ENCODE measurements at places on chromosomes 7 and 10.

- no peak for DNase-seq
Measured at GRCh38 chr7:126727930-126728391, 524.8 kb downstream of the GRM8 start.

DNA sequence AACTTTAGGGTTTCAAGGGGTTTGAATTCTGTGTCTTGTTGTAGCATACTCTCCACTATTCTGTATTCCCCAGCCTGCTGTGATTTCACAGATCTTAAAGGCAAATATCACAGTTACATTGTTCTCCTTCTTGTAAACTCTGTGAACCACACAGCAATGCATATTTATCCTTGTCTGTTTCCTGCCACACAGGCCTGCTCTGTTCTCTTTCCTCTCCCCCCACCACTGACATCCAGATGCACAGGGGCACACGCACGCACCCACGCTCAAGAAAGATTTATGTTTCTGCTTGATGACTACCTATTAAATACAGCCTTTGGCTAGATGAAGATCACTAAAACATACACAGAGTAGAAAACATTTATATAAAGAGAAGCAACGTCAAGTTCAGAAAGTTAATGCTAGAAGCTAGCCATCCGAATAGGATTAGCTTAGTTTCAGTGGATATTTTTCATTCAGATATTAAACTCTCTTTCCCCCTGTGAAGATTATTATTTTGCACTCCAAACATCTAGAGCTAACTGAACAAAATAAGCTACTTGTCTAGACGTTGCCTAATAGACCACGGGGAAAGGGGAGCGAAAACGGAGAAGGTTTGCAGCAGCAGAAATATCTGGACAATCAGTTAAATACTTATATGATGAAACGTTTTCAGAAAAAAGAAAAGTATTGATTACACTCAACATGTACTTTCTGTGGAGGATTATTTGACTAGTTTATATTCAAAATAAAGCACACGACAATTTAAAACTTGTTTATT lies 193.1 kb upstream of the SEMA3C start:
- no peak for DNase-seq

DNA sequence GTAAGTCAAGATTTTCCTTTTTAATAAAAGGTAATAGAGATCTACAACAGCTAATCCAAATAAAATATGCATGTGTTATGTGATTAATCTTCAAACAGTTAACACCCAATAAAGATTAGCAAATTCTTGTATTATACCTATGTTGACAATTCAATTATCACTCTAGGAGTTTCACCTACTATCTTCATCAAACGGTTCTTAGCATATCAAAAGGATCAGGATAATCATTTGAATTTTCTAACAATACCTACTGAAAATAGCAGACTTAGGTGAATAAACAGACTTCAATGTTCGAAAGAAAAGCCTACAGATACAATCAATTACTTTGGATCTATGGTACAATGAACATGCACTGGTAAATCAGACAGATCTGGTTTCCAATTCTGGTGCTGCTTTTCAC lies 268.3 kb downstream of the CACNA2D1 start:
- DNase-seq, result no peak

DNA sequence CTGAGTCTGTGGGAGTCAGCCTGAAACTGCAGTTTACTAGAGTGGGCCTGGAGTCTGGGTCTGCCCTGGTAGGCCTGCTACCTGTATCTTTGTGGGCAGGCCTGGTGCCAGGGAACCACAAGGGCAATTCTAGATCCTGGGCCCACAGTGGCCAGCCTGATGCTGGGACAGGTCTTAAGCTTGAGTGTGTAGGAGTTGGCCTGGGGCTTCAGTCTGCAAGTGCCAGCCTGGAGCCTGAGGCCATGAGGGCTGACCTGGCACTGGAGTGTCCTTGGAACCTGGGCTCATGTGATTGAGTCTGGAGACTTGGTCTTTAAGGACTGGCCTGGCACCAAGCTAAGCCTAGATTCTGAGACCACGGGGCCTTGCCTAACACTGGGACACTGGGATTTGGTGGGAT lies 245.7 kb upstream of the TEX47 start:
- no peak for DNase-seq

DNA sequence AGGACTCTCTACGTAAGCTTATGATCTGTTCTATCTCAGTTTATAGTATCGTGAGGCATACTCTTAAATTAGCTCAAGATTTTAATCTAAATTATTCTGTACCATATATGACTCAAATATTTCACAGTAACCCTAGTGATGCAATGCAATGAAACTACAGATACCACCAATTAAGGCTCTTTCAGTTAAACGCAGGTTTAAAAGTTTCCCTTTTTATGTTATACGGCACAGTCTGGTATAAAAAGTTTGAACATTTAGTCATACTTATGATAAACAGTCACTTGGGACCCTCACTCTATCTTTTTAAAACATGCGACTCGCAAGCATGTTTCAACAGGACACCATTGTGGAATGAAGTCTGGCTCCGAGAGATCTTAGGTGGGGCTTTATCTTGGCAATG lies 107.2 kb downstream of the CDK6 start:
- no peak for DNase-seq

DNA sequence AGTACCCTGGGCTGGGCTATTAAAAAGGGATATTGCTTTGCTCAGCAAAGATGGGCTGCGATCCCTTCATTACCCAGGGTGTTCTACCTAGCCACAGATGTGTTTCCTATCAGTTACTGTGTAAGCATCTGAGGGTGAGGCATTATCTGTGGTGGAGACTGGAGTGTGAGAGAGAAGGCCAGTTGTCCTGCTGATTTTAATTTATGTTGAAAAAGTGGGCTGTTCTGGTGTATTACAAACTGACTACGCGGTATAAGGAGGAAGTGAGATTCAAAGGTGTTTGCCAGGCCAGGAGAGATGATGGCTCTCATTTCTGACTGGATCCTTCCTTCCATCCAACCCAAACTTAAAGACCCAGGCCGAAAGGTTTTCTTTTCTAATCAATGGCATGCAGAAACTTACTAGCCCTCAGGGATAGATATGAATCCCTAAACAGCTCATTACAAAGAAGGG lies 7.6 kb downstream of the TCF7L2 start:
- no peak for DNase-seq

- DNase-seq, result no peak
Measured at GRCh38 chr7:150415161-150416153, 35.0 kb upstream of the GIMAP8 start.

DNA sequence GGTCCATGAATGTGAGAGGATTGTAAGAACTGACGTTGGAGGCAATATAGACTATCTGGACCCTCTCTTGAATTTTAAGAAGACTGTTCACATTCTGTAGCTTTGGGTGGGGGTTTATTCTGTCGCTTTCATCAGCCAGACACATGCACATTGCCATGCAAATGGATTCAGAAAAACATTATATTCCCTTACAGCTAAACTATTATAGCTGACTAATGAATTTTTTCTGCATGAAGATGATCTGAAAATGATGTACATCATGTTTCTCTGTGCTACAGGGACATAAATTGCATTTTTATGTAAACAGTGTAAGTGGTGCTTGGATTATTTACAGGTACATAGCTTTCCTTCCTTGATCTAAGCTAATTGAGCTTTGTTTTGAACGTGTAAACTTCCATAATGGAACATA lies 1.5 kb downstream of the MET start:
- no peak for DNase-seq

DNA sequence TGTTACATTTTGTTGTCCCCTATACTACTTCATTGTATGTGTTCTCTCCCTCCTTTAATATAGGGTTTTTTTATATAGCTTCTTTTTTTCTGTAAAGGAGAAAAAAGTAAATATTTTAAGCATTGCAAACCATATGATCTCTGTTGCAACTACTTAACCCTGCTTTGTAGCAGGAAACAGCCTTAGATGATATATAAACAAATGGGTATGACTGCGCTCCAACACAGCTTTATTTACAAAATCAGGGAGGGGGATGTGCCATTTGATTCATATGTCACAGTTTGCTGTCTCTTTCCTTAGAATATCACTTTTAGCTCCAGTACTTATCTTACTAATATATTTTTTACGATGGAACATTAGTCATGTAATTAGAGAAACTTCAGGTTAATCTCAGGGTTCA lies 155.2 kb upstream of the GNAI1 start:
- DNase-seq, result no peak

GRCh38 chr7:82617156-82617555 lies 173.6 kb upstream of the CACNA2D1 start:
- no peak for DNase-seq

DNA sequence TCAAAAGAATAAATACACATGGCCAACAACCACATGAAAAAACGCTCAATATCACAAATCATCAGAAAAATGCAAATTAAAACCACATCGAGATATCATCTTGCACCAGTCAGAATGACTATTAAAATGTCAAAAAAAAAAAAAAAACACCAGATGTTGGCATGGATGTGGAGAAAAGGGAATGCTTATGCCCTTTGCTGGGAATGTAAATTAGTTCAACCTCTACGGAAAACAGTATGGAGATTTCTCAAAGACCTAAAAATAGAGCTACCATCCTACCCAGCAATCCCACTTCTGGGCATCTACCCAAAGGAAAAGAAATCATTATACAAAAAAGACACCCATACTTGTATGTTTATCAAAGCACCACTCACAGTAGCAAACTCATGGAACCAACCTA lies 45.0 kb upstream of the DIP2C start:
- DNase-seq, result no peak
